ENCODE measurements at places on chromosomes 7 and 10. TPM values are rescaled to one million over a fixed set of nuclear protein-coding genes. Genes with fewer than 3 reads are reported as not detected.

DNA sequence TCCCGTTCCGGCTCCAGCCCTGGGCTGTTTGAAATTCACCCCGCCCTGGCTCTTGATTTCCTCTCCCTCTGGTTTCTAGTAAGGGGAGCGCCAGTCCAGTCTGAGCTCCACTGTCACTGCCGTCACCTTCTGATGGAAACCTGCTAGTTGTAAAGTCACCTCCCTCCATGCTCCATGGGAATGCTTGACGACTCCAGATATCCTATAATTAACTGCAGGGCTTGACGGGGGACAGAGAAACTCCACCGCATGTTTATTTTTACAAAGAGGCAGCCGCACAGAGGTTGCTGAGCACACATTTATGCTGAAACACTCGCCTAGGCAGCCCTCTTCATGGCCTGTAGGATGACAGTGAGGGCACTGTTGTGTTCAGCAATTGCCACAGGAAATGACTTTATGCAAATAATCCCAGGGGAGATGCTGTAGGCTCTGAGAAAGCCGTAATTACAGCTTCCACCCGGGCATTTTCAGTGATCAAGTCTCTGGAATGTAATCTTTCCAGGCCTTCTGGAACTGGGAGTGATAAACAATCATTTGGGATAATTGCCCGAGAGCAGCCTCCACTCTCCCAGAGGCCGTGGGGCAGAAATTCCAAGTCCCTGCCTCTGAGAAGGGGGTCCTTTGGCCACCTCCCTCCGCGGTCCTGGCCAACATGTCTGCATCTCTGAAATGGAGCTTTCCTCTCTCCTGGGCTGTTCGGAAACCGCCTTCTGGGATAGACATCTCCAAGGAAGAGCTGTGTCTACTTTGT is 300.5 kb downstream of the KLF6 start:
- no peaks in the 10 kb centered on the region for H3K27me3 ChIP-seq
- peaks cover 6% of the 10 kb centered on the region for H3K36me3 ChIP-seq
- H3K4me3 ChIP-seq: no peak overlapping the region
- no peak for DNase-seq
- peaks cover 16% of the 10 kb centered on the region for H3K4me1 ChIP-seq

- H3K4me3 ChIP-seq: no peak overlapping the region
- H3K36me3 ChIP-seq: no peaks in the 10 kb centered on the region
- no peaks in the 10 kb centered on the region for H3K27me3 ChIP-seq
- DNase-seq: no peak
Observed at GRCh38 chr7:34219153-34219718, 313.9 kb downstream of the BMPER start.

- DNase-seq: no peak
- H3K36me3 ChIP-seq: no peaks in the 10 kb centered on the region
- no peak overlapping the region for H3K4me3 ChIP-seq
- no peak overlapping the region for H3K27ac ChIP-seq
Observed at GRCh38 chr7:3510101-3511020, 209.3 kb downstream of the SDK1 start.

HMX3 gene
- total RNA-seq: not detected

PGAM2 gene
- total RNA-seq: not detected
